RWPE1 (cell line): ENCODE measurements at places on chromosomes 6 and 20.
A peak's percentile ranks its signal among the peaks of the same experiment; 100 is the strongest.

DNA sequence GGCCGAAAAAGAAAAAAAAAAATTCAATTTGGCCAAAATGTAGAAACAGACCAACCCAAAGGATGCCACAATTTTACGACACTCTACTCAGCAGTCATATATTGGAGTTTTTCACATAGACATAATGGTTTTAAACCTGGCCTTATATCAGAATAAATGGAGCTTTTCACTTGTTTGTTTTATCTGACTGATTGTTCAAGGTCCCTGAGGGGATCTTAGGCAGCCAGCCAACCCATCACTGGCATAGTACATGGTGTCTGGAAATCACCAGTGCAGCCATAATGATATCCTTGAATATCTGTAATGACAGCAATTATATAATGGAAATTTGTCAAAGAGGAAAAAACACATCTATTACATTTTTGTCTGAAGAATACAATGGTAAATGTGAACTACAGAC lies 96.9 kb downstream of the PRSS35 start:
- DNase-seq, result no peak

DNA sequence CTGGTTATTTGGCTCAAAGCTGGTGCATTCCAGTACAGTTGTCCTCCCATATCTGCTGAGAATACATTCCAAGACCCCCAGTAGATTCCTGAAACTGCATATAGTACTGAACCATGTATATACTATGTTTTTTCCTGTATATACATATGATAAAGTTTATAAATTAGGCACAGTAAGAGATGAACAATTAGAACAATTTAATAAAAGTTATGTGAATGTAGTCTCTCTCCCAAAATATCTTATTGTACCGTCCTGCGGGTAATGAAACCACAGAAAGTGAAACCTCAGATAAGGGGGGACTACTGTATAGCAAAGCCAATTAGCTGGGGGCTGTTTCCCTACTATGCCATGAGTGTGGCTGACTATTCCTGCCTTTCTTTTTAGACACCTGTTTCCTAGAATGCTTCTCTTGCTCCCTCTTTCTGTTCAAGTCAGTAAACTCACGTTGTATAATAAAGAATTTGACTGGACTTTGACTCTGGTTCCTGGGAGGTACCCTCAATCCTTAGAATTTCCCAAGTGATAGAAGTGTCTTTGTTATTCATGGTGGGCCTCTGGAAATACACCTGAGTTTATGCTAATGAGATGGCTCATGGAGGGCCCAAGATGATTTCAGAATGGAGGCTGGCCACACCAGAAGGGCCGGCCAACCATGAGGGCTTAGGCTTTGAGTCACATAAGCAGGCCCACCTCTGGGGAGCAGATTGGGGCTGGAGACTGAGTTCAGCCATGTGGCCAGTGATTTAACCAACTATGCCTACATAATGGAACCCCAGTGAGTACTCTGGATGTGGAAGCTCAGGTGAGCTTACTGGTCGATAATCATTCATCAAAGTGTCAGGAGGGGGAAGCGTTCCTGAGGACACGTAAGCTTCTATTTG lies 689 bp upstream of the BLOC1S5 start:
- no peak for DNase-seq

- peak; percentile 43 for DNase-seq
Observed at GRCh38 chr6:7445885-7446461, 56.4 kb downstream of the RIOK1 start.

DNA sequence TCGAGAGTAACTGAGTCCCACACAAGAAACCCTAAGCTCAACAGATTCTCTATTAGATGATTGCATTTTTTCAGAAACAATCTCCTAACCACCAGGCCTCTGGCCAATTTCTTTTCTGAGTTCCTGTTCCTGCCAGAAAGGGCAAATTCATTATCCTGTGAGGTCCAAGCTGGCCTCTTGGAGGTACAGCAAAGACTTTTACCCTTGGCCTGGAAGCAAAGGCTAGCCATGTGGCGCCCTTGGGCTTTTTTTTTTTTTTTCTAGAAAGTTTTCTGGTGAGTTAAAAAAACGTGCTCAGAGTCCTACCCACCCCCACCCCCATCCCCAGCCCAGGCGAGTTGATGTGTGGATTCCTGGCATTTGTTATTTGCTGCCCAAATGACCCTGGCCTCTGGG lies 59.0 kb upstream of the EEF1A1 start:
- peak; percentile 29 for DNase-seq

DNA sequence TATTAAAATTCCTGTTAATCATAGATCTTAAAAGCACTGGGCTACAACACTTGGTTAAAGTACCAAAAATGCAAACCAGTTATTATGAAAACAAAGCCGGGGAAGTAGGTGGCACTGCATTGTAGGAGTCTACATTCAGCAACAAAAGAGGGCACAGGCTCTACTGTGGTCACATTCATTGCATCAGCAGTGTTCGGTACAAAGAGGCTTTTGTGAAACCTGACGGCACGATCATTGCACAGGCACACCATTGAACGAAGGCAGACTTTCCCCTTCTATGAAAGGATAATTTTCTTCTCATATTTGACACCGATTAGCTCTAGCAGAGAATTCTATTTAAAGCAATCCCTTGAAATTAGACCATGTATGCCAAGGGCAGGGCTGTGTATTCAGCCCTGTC lies 44.6 kb upstream of the AGPAT4 start:
- no peak for DNase-seq
